Caki2 (cell line): ENCODE measurements at places on chromosomes 7 and 10.

DNA sequence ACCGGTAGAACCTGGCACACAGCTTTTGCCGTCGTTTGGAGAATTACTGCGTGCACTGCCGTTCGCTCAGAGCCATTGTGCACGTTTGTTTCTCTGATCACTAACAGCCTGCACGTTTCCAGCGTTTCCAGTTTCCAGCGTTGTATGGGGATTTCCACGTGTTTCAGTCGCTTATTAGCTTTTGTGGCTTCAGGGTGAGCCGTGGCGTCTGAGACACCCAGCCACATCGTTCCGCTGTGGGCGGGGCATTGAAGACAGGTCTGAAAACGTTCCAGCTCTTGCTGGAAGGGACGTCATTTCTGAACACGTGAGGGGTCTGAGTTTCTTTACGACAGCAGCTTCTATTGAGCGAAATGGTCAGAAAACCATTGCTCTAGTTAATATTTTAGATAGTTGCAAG lies 164.8 kb downstream of the DNAJB6 start:
- DNase-seq, result no peak

GRCh38 chr7:128000048-128000447 lies 31.2 kb downstream of the LRRC4 start:
- DNase-seq, result no peak

DNA sequence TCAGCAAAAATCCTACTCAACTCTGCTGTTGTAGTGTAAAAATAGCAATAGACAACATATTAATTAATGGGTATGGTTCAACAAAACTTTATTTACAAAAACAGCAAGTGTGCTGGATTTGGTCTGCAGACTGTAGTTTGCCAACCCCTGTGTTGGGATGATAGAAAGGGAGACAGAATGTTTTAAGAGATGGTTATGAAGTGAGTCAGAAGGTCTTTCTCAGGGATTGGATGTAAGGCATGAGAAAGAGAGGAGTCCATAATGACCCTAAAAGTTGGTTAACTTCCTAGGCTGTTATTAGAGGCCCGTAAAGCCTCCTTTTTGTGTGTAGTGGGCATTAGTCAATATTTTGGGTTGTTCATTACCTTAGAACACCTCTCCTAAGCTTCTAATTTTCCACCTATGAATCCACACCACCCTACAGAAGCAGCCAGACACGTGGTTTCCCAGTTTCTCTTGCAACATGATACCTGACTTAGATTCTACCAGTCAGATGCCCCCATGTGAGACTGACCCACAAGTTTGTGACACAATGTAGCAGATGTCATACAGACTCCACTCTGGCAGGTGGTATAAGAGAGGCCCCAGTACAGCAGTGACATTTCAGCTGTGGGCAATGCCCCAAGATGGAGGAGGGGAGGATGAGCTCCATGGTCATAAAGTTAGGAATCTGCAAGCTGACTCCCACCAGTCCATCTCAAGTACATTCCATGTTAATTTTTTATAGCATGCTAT lies 1015.6 kb downstream of the KCNMA1 start:
- no peak for DNase-seq

DNA sequence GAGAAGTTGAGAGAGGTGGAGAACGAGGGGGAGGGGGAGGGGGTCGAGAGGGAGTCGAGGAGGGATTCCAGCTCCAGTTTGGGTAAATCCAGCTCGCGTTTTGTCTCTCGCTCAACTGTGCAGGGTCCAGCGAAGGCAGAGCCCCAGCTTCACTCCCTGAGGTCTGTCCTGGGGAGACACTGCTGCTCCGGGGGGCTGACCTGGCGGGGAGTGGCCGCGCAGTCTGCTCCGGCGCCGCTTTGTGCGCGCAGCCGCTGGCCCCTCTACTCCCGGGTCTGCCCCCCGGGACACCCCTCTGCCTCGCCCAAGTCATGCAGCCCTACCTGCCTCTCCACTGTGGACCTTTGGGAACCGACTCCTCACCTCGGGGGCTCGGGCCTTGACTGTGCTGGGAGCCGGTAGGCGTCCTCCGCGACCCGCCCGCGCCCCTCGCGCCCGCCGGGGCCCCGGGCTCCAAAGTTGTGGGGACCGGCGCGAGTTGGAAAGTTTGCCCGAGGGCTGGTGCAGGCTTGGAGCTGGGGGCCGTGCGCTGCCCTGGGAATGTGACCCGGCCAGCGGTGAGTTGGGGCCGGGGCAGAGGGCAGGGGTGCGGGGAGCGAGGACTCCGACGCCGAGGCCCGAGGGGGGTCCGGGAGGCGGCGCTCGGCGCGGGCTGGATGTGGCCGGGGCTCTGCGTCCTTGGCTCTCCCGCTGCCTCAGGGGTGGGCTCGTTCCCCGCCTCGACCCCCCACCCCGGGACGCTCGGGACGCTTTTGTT lies at the start of gene TET1:
Gene TET1 (plus strand): TSS at position 152 of the 757 bp plus-strand sequence. CDS start 12,002 bp downstream, outside the sequence.
- no peak for DNase-seq

- DNase-seq, result no peak
These were observed 443.6 kb downstream of the GRM8 start for GRCh38 chr7:126809188-126809587.

GRCh38 chr7:116317907-116318306 lies 107.6 kb downstream of the TES start:
- DNase-seq, result no peak

- no peak for DNase-seq
These were observed 11.9 kb downstream of the TMEM106B start for GRCh38 chr7:12222889-12223579.

DNA sequence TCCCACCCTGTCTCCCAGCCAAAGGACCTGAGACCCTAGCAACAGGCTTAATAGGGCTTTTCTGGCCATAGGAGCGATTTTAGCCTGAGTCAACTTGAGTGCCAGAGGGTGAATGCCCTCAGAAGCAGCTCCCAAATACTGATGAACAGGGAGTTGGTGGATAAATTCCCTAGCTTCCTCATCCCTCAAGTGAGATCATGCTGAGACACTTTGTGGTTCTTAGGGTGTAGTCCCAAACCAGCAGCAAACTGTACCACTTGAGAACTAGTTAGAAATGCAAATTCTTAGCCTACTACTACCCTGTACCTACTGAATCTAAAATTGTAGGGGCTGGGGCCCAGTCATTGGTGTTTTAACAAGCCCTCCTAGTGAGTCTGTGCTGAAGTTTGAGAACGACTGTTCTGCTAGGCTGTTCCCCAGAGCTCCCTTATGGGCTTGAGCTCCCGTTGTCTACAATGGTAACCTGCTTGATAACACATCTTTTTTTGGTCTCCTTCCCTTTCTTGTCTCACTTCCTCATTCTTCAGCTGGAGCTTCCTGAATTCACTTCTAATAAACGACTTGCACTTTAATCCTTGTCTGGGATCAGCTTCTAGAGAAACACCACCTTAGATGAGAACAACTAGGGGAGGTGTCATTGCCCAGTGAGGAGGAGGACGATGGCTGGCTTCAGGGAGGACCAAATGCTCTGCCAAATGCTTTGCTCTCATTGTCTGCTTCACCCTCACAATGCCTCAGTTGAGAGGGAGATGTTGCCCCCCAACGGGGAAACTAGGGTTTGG lies 18.2 kb upstream of the CDH23 start:
- no peak for DNase-seq

GRCh38 chr10:53453196-53453595 lies 680.6 kb upstream of the MBL2 start:
- no peak for DNase-seq

- no peak for DNase-seq
These were observed 102.7 kb downstream of the MACC1 start for GRCh38 chr7:20114468-20114867.

- DNase-seq, result no peak
These were observed 93.1 kb upstream of the GATAD1 start for GRCh38 chr7:92354214-92354613.

DNA sequence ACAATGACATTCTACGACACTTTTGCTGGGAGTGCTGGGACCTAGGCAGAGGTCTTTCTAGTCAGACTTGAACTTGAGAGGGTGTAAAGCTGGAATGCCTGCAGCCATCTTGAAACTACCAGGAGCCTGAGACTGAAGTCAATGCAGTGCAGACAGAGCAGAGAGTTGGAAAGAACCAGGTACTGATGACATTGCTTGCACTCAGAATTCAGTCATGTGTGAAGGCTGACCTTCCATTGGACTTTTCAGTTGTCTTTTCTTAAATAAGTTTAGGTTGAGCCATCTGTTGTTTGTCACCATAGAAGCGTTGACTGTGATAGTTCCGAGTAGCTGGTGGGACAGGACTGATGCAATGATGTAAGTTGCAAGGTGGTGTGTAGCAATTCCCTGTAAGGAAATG lies 3.1 kb upstream of the PLPP4 start:
- DNase-seq, result peak; percentile 64

- no peak for DNase-seq
These were observed 365.1 kb upstream of the NFE2L3 start for GRCh38 chr7:25786936-25787335.

GRCh38 chr10:110527731-110528171 lies 30.0 kb downstream of the DUSP5 start:
- DNase-seq, result no peak

DNA sequence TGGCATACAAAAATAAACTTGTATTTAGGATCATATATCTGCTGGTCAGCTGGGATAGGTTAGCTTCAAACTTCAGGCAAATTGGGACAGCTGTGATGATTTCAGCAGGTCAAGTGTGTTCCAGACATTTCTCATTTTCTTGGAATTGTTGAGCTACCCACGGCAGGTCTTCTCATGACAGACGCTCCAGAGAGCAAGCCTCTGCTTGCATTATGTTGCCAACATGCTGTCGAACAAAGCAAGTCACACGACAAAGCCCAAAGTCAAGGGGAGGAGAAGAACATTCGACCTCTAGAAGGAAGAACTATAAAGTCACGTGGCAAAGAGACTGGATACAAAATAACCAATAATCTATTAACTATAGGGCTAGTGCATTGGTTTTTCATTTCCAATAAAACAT lies 103.5 kb downstream of the RAB18 start:
- no peak for DNase-seq

DNA sequence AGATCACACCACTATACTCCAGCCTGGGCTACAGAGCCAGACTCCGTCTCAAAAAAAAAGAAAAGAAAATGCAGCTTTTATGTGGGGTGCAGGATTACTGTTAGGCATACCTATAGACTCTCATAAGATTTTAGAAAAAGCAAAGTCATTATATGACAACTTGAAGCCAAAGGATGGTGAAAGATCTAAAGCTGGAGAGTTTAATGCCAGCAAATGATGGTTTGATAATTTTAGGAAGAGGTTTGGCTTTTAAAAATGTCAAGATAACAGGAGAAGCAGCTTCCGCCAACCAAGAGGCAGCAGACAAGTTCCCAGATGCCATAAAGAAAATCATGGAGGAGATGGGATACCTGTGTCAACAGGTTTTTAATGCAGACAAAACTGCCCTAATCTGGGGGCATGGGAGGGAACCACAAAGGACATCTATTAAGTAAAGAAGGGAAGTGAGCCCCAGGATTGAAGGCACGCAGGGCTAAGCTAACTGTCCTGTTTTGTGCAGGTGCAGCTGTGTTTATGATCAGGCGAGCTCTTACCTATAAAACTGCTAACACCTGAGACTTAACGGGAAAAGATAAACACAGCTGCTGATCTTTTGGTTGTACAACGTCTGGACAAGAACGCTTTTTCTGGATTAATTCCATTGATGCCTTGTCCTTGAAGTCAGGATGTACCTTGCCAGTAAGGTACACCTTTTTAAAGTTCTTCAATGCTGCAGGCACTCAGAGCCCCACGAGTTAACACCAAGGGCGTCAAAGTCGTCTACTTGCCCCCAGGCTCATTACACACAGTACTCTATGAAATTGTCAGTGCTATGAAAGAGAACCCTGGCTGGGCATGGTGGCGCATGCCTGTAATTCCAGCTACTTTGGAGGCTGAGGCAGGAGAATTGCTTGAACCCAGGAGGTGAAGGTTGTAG lies 10.5 kb upstream of the ANKRD61 start:
- DNase-seq, result no peak

- DNase-seq, result peak; percentile 99
These were observed 31.8 kb upstream of the VCL start for GRCh38 chr10:73965890-73966768.

DNA sequence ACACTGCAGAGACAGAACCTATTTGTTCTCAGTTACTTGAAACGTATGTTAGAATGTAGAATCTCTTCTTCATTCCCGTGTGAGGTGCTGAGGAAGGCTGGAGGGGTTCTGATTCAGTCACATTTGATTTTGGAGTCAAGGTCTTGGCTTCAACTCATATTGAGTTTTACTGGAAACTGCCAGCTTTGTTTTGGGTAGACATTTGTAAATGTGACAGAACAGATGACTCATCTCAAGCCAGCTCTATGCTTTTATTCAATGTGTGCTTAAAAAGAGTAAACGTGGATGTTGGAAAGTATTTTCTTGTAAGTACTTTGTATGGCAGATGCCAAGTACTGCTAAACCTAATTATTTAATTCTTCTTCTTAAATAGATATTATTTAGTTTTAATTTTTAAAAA lies 780.8 kb upstream of the C7orf33 start:
- DNase-seq, result no peak

DNA sequence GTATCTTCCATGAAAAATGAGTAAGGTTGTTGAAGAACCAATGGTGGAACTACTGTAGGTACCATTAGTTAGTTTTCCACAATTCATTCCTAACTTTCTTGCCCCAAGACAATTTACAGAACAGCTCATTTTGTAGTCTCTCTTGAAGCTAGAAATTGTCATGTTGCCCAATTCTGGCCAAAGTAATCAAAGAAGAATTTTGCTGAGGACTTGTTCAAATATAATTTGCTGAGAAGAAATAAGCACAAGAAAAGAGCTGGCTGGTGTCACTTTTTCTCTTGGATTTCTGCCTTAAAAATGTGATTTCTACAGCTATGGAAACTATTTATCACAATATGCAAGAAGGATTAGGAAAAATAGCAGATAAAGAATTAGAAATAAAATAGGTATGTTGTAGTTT lies 199.2 kb upstream of the SEMA3A start:
- DNase-seq, result no peak

GRCh38 chr10:133523631-133524203 lies 3.4 kb upstream of the CYP2E1 start:
- no peak for DNase-seq

- DNase-seq, result no peak
These were observed 156.3 kb downstream of the CCDC71L start for GRCh38 chr7:106504645-106505044.

DNA sequence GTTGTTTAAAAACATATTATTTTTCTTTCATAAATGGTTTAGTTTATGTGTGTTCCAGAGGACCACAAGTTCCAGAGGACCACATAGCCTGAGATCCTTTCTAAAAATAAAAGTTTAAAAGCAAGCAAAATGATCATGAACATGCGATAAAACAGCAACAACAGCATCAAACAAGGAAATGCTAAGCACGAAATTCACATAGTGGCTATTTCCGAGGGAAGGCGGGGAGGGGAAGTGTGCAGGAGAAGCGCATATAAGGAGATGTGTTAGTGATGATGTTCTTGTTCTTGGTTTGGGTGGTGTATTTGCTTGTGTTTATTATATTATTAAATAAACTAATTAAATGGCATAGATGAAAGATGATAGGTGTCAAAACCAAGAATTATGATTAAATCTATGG lies 1.2 kb downstream of the TBATA start:
- DNase-seq, result no peak
